ENCODE measurements at places on chromosomes 3 and 15. TPM values are rescaled to one million over a fixed set of nuclear protein-coding genes. Genes with fewer than 3 reads are reported as not detected.

DNA sequence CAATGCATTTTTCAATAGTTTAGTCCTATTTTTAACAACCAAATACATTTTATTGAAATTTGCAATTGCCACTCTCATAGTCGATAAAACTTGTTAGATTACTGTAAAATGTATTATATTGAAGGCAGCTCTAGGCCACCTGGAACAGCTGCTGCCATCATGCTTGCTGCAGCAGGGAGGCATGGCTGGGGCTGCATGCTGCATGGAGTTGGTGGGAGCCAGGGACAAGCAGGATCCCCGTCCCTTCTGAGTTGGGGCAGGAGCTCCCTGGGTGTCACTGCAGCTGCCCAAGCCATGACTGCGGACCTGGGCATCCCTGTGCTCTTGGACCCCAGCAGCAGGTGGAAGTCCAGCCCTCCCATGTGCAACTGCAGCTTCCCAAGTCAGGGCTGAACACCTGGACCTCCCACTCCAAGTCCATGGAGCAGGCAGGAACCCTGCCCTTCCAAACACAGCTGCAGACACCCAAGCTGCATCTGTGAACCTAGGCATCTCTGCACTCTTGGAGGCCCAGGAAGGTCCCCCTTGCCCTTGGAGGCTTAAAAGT, 742.0 kb downstream of the ZBBX start:
- H3K27me3 ChIP-seq, result no peaks in the 10 kb centered on the region
- no peaks in the 10 kb centered on the region for H3K36me3 ChIP-seq
- no peak for DNase-seq
- no peaks in the 10 kb centered on the region for H3K4me1 ChIP-seq

DNA sequence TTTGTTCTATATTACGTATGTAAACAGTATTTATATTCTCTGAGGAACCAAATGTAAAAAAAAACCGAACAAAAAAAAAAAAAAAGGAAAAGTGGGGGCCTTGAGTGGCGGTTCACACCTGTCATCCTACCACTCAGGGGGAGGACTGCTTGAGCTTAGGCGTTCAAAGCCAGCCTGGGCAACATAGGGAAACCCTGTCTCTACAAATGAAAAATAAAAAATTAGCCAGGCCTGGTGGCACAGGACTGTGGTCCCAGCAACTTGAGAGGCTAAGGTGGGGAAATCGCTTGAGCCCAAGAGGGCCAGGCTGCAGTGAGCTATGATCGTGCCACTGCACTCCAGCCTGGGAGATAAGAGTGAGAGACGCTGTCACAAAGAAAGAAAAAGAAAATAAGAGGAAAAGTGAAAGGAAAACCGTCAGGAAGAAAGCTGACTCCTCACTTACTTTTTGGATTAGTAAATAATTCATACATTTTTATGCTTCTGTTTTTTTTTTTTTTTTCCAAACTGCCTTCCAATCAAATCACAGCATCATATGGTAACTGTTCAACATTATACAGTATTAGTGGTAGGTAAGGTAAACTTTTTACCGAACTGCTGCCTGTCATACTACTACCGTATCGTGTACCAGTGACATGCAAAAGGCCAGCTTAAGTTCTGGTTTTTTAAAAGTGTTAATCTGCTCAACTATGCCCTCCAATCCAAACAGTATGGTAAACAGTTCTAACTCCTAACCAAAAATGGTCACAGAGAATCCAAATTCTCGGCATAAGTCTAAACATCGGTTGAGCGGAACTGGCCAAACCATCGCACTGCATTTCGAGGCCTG, 1.2 kb downstream of the PHC3 start:
- peaks cover 19% of the 10 kb centered on the region for H3K4me1 ChIP-seq
- H3K27ac ChIP-seq, result peak overlapping the region; percentile 51
- H3K4me3 ChIP-seq, result peak overlapping the region; percentile 76
- peak; percentile 45 for DNase-seq

- DNase-seq, result no peak
- H3K27ac ChIP-seq, result no peak overlapping the region
- no peaks in the 10 kb centered on the region for H3K27me3 ChIP-seq
- no peaks in the 10 kb centered on the region for H3K4me1 ChIP-seq
- no peaks in the 10 kb centered on the region for H3K36me3 ChIP-seq
- no peak overlapping the region for H3K4me3 ChIP-seq
These were observed 87.4 kb upstream of the ARHGEF3 start for GRCh38 chr3:56889131-56889530.

DNA sequence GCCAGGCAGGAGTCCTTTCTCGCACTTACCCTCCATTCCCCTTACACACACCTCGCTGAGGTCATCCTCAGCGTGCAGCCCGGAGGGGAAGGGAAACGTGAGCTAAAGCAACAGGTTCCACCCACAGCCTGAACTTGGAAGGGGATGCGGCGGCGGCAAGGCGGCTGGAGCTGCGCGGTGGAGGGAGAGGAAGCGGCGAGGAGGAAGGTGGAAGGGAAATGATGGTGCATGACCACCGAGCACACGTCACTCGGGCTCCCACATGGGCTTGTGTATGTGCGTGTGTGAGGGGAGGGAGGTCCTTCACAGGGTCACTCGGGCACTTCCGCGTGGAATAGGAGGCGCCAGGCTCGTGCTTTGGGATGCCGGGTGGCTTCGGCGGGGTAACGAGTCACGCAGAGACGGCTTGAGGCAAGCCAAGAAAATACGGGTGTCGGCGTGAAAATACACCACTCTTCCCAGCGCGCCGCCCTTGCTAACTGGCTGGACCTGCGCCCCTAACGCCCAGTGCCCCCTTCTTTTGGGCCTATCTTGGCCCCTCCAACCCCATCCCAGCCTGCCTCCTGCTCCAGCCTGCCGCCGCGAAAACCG, 225.5 kb upstream of the IL12A start:
- peaks cover 42% of the 10 kb centered on the region for H3K4me1 ChIP-seq
- DNase-seq, result peak; percentile 79
- peak overlapping the region; percentile 61 for H3K4me3 ChIP-seq
- no peaks in the 10 kb centered on the region for H3K27me3 ChIP-seq
- no peaks in the 10 kb centered on the region for H3K36me3 ChIP-seq

DNA sequence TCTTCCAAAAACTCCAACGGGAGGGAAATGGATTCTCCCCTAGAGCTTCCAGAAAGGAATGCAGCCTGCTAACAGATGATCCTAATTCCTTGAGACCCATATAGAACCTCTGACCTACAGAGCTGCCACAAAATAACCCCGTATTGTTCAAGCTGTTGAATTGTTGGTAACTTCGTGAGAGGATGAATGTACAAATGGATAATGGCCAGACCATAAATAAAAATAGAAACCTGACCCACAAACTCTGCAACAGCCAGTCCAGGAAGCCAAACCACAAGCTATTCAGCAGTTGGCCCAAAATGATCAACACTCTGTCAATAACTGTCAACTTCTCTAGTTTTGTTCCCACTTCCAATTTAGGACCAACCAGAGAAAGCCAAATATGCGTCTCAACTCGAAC, 414.0 kb upstream of the ZNF717 start:
- no peak for DNase-seq
- no peaks in the 10 kb centered on the region for H3K4me1 ChIP-seq
- no peak overlapping the region for H3K4me3 ChIP-seq
- no peak overlapping the region for H3K27ac ChIP-seq
- H3K36me3 ChIP-seq, result no peaks in the 10 kb centered on the region

DNA sequence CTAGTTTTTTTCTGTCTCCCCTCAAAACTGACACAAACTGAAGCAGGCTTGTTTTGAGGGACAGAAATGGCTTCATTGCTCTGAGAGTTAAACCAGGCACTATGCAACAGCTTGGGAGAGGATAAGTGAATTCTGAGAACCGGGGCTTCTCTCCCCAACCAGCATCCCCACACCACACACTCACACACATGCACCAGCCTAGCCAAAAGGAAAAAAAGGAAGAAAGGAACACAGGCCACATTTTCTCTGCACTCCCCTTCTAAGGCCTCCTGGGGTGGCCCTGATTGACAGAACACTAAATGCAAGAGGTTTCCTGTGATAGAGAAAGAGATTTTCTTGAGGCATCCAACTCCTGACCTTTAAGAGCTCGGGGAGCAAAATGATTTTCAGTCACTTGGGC, 177.5 kb downstream of the TLE3 start:
- H3K27ac ChIP-seq, result no peak overlapping the region
- H3K27me3 ChIP-seq, result no peaks in the 10 kb centered on the region
- no peak overlapping the region for H3K4me3 ChIP-seq
- no peak for DNase-seq
- no peaks in the 10 kb centered on the region for H3K36me3 ChIP-seq

- no peak overlapping the region for H3K4me3 ChIP-seq
- H3K4me1 ChIP-seq, result peaks cover 3% of the 10 kb centered on the region
- no peak for DNase-seq
- H3K27me3 ChIP-seq, result no peaks in the 10 kb centered on the region
These were observed 71.6 kb downstream of the FLNB start for GRCh38 chr3:58079773-58080172.

- DNase-seq, result no peak
- H3K27me3 ChIP-seq, result no peaks in the 10 kb centered on the region
- peak overlapping the region; percentile 52 for H3K27ac ChIP-seq
- peaks cover under 1% of the 10 kb centered on the region for H3K36me3 ChIP-seq
- H3K4me3 ChIP-seq, result peak overlapping the region; percentile 86
These were observed 715 bp downstream of the MCCC1 start for GRCh38 chr3:183098536-183099025.

GRCh38 chr15:88256279-88257230, at the start of gene NTRK3:
NTRK3 (minus strand) TSS chr15:88256739; CDS start chr15:88256153, 586 bp downstream.
- H3K36me3 ChIP-seq, result no peaks in the 10 kb centered on the region
- H3K4me1 ChIP-seq, result no peaks in the 10 kb centered on the region
- no peak for DNase-seq
- 0 out of 2 replicates have a peak, but pooled peaks cover 6% of the 10 kb centered on the region for H3K27me3 ChIP-seq
- H3K27ac ChIP-seq, result no peak within 1 kb of the TSS

- H3K4me1 ChIP-seq, result no peaks in the 10 kb centered on the region
- H3K36me3 ChIP-seq, result no peaks in the 10 kb centered on the region
- H3K4me3 ChIP-seq, result no peak overlapping the region
- H3K27me3 ChIP-seq, result no peaks in the 10 kb centered on the region
These were observed 31.7 kb downstream of the BTLA start for GRCh38 chr3:112467539-112467938.

GNB5 gene
- 26.0 TPM for total RNA-seq

DNA sequence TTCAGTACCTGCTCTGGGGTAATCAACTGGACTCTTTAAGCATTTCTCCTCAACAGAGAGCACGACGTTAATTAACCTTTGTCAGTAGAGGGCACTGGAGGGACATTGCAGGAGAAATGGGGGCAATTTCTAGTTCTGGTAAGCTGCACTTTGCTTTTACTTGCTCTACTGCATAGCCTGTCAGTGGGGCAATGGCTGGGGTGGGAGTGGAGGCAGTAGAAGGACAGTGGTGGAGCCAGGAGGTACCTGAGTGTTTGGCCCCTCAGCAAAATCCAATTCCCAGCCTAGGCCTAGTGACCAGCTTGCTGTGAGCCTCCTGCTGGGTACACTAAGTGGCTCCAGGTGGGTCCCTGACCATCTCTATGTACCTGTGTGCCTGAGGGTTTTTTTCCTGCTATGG, 18.3 kb upstream of the MED12L start:
- H3K36me3 ChIP-seq, result no peaks in the 10 kb centered on the region
- no peaks in the 10 kb centered on the region for H3K27me3 ChIP-seq
- no peaks in the 10 kb centered on the region for H3K4me1 ChIP-seq
- H3K27ac ChIP-seq, result no peak overlapping the region
- DNase-seq, result no peak

DNA sequence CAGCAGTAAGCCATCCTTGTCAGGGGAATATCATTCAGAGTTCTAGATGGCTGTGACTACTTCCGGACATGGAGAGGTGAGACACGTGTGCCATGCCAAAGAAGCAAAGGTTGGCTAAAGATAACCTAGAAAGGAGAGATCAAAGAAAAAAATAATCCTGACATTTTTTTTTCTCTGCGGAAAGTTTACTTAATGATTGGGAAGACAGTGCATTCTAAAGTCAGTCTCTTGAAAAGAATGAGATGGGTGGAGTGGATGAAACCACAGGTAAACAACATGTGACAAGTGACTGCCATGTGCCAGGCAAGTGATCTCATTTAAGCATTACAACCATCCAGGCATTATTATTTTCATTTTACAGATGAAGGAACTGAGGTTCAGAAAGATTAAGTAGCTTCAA, 436.6 kb downstream of the SOX2 start:
- H3K36me3 ChIP-seq, result no peaks in the 10 kb centered on the region
- no peaks in the 10 kb centered on the region for H3K4me1 ChIP-seq
- H3K27me3 ChIP-seq, result no peaks in the 10 kb centered on the region
- no peak overlapping the region for H3K4me3 ChIP-seq
- no peak overlapping the region for H3K27ac ChIP-seq
- DNase-seq, result no peak

- H3K27ac ChIP-seq, result peak overlapping the region; percentile 99
- peaks cover 74% of the 10 kb centered on the region for H3K36me3 ChIP-seq
- H3K4me1 ChIP-seq, result peaks cover 82% of the 10 kb centered on the region
These were observed 4.0 kb downstream of the TM4SF1 start for GRCh38 chr3:149373235-149374125.

DNA sequence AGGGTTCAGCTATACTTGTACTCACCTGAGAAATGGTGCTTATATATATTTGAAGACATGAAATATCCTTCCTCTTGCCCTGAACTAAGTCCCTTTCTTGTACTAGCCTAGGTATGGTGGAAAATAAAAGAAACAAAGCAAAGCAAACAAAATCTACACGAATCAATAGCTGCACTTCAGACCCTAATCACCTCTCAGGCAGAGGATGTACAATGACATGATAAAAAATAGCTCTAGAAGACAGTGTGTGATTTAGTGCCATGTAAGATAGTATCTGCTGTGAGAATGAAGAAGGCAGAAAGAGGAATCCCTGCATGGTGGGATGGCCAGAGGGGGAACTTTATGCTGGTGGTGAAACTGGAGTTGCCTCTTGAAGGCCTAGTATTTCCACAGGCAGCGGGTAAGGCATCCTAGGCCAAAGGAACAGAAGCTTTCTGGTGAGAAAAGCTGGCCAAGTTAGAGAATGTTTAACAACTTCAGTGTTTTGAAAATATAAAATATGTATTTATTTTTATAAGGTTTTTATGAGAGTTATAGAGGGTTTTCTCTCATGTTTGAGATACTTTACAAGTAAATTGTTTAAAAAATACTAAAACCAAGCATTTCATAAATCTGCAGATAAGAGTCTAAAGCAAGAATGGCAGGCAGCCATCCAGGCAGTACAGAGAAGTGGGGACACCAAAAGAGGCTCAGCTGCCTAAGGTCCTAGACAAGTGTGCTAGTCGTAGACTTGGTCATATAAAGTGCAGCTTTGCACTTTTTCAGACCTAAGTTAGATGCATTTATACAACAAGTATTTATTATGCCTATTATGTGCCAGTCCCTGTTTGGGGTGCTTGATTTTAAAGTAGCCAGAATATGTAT, 14.9 kb downstream of the LEKR1 start:
- H3K4me3 ChIP-seq, result no peak overlapping the region
- no peaks in the 10 kb centered on the region for H3K4me1 ChIP-seq
- no peak overlapping the region for H3K27ac ChIP-seq

Data from PC-9 (cell line).